Glomerular endothelial cell (primary cell): ENCODE measurements at places on chromosomes 7 and 10. TPM values are rescaled to one million over a fixed set of nuclear protein-coding genes. Genes with fewer than 3 reads are reported as not detected.

Gene CHAT
- not detected in 2 replicates for total RNA-seq

Gene PAX4
- total RNA-seq, result not detected in 2 replicates

DNA sequence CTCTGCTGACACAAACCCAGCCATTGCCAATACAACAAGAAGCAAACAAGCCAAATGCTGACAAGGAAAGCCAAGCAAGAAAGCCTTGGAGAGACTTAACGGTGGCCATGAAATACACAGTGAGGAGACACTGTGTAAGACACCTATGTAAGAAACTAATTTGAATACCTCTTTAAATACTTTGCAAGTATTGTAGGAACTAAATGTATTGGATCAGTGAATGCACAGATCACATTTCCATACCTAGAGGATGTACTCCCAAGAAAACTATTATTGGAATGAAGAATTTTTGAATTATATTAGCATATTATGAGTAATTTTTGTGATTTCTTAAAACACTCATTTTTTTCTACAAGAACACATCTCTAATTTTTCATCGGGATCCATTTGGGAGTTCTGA is 34.0 kb downstream of the ETV1 start:
- no peak for DNase-seq

DNA sequence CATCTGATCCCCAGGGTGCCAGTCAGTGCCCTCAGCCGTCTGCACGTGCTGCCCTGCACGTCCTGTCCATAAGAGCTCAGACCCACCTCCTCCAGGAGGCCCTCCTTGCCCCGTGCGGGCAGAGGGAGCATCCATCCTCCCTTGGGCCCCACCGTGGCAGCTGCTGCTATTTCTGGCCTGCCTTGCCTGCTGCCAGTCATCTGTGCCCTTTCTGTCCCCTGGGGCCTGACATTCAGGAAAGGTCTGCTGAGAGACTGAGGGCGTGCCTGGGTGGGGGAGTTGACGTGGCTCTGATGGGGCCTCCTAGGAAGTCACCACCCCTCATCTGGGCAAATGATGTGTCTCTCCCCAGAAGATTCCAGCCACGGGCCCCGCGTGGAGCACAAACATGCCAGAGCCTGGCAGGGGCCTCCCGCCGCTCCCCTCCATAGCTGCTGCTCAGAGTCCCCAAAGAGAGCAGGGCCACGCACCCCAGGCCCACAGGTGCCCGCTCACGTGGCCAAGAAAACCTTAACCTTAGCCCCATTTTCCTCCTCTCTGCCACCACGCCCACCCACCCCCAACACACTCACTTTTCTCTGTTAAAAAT is 21.8 kb downstream of the DPYSL4 start:
- no peak for DNase-seq

DNA sequence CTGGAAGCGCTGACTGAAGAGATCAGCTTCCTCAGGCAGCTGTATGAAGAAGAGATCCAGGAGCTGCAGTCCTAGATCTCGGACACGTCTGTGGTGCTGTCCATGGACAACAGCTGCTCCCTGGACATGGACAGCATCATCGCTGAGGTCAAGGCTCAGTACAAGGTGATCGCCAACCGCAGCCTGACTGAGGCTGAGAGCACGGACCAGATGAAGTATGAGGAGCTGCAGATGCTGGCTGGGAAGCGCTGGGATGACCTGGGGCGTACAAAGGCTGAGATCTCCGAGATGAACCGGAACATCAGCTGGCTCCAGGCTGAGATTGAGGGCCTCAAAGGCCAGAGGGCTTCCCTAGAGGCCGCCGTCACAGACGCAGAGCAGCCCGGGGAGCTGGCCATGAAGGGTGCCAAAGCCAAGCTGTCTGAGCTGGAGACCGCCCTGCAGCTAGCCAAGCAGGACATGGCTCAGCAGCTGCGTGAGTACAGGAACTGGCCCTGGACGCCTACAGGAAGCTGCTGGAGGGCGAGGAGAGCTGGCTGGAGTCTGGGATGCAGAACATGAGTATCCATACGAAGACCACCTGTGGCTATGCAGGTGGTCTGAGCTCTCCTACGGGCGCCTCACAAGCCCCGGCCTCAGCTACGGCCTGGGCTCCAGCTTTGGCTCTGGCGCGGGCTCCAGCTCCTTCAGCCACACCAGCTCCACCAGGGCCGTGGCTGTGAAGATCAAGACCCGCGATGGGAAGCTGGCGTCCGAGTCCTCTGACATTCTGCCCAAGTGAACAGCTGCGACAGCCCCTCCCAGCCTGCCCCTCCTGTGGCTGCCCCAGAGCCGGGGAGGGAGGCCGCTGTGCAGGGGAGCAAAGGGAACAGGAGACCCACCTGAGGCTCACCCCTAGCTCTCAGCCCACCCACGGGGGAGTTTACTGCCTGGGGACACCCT is 24.9 kb upstream of the AMPH start:
- no peak for DNase-seq

- no peak for DNase-seq
Observed at GRCh38 chr10:107899075-107899474, 734.6 kb upstream of the SORCS1 start.
